ENCODE measurements at places on chromosomes 3 and 15.

- ATAC-seq, result peak; percentile 79
These were observed 162.2 kb upstream of the TLE3 start for GRCh38 chr15:70259640-70260508.

GRCh38 chr3:22371607-22372291, 620.7 kb upstream of the ZNF385D start:
- no peak for ATAC-seq

GRCh38 chr15:31733424-31733823, 296.9 kb upstream of the CHRNA7 start:
- no peak for ATAC-seq

GRCh38 chr3:24135280-24135679, 190.2 kb downstream of the NR1D2 start:
- ATAC-seq, result peak; percentile 57

GRCh38 chr15:86863226-86863915, 783.7 kb downstream of the AGBL1 start:
- peak; percentile 89 for ATAC-seq

GRCh38 chr3:136929977-136930670, 27.7 kb upstream of the IL20RB start:
- ATAC-seq, result no peak

GRCh38 chr3:122782804-122783203, 10.8 kb downstream of the HSPBAP1 start:
- no peak for ATAC-seq

- no peak for ATAC-seq
These were observed 17.5 kb upstream of the SPTSSB start for GRCh38 chr3:161388855-161389254.

DNA sequence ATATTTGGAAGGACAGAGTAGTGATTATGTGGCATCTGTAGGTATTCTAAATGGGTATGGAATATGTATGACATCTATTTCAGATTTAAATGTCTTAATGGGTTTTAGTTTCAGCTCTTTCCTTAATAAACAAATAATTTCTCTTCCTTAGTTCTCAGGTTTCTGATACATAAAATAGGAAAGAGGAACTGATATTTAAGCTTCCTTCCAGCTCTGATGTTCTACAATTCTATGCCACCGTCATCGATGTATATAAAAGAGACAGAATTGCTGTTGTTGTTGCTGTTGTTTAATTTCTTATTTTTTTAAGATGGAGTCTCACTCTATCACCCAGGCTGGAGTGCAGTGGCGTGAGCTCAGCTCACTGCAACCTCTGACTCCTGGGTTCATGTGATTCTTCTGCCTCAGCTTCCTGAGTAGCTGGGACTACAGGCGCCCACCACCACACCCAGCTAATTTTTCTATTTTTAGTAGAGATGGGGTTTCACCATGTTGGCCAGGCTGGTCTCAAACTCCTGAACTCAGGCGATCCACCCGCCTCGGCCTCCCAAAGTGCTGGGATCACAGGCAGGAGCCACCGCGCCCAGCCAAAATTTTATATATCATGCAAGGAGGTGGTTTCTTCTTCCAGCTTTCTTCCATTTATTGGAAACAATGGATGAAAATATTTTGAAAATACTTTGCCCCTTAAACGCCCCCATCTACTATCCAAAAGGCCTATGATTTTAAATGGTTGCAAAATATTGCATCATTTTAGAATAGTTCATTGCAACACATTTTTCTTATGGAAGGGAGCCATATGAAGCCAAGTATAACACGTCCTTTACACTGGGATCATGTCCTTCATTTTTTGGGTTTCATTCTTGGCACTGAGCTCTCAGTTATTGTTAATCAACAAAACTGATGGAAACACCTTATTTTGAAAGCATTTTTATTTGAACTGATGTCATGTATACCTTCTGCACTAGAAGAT, 13.9 kb upstream of the C15orf61 start:
- ATAC-seq, result no peak

GRCh38 chr3:95036526-95037021, 973.7 kb downstream of the NSUN3 start:
- no peak for ATAC-seq

DNA sequence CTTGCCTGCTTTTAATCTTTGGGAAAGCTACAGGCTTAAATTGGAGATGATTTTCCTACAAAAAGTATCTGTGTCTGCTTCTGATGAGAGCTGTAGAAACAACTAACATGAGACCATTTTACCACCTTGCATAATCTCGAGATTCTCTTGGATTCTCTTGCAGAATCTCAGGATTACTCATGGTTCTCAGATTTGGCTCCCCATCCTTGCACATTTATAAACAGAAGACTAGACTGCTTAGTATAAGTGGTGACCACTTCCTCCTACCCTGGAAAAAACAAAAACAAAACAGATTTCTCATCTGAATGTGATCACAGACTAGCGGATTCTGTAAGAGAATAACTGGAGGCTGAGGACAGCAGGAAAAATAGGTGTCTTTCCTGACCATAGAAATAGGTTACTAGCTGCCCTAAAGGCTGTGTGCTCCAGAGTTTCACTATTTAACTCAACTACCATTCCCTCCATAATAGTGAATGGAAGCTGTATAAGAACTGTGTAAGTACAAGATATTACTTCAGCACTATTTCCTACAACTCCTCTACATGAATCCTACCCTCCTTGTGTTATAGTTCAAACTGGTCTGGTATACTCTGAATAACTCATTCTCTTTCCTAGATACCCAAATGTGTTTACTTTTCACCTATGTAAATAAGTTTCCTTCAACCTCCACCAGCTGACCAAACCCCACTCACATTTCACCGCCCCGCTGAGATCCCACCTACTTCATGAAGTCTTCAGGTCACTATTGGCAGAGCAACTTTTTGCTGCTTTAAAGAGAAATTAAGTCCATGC, 122.2 kb upstream of the C2CD4B start:
- no peak for ATAC-seq

DNA sequence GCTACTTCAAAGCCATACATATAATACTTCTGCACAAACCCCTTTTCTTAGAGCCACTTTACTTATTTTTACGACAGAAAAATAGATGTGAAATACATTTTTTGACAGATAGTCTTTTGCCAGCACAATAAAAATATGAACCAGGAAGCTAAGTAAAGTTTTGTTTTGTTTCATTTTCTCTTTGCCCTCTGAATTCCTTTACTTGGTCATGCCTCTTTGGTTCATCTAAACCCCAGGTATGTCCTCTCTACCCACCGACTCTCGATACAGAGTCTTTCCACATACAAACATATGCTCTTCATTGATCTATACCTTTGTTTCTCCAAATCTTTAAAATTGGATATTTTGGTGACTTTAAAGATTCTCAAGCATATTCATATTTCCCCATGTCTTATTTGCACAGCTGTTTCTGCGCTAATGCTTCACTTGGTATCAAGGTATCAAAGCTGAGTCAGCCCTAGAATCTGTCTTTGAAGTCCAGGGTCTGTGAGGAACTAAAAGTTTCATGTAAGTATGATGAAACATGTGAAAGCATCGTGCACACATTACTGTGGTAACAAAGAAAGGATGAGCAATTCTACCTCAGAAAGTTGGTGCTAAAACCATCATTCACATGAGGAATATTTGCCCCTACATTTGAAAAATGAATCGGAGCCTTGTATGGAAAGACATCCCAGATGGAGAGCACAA, 845.4 kb downstream of the NAALADL2 start:
- ATAC-seq, result no peak

GRCh38 chr3:134833453-134834163, 38.5 kb downstream of the EPHB1 start:
- ATAC-seq, result no peak

GRCh38 chr3:182959474-182960350, 20.6 kb downstream of the DCUN1D1 start:
- no peak for ATAC-seq

- no peak for ATAC-seq
These were observed 593.1 kb upstream of the MDFIC2 start for GRCh38 chr3:70905491-70905890.

GRCh38 chr3:67884345-67884744, 229.9 kb upstream of the SUCLG2 start:
- no peak for ATAC-seq

DNA sequence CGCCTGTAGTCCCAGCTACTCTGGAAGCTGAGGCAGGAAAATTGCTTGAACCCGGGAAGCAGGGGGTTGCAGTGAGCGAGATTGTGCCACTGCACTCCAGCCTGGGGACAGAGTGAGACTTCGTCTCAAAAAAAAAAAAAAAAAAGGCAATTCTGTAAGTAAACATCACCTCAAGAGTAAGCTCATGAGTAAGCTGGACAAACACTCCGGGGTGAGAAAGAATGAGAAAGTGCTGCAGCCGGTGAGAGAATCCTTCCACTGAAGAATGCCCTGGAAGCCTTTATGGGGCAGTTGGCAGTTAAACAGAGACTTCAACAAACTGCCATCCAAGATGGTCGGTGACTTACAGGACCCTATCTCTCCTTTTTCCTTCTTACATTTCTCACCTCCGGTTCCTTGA, 47.5 kb downstream of the FEZF2 start:
- no peak for ATAC-seq

DNA sequence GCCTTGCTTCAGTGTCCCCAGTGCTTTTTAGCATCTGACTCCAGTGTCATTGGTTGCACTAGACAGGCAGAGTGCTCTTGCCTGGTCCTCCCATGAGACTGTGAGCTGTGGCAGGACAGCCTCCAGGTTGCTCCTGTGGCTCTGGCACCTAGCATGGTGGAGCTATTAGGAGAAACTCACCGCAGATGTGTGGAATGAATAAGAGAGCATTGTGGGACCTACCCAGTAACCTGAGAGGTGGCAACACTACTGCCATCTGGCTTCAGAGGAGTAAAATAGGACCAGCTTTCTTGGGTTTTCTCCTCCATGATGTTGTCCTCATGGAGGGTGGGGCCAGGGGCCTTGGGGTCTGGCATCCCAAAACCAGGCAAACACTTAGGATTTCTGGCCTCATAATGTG, 183.6 kb downstream of the EPHB1 start:
- no peak for ATAC-seq

- peak; percentile 82 for ATAC-seq
These were observed 164.1 kb upstream of the NSMCE3 start for GRCh38 chr15:29433507-29434248.

GRCh38 chr3:183247011-183247589, 6.0 kb upstream of the B3GNT5 start:
- no peak for ATAC-seq

- peak; percentile 79 for ATAC-seq
These were observed 748.5 kb downstream of the ROBO1 start for GRCh38 chr3:79019137-79019923.

DNA sequence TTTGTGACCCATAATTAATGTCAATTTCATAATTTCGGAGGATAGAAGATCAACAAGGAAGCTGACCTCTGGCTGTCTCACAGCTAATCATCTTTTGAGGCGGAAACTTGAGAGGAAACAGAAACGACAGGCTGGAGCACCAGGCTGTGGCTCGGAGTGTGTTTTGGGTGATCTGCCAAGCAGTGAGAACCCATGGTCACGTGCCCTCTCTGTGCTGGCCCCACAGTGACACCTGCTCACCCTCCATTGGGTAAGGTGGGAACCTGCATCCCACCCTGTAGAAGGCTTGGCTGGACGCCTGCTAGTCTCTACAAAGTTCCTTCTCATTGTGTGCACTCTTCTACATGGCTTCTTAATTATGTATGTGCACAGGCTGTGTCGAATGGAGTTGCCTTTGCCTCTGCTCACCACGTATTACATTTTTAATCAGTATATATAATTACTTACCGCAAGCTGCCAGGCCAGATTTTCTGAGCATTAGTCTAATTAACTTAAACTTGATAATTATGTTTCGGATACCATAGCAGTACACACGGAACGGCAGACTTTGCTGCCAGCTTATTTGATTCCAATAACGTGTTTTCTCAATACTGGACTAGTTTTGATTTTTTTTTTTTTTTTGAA, 719.4 kb upstream of the CFAP20DC start:
- ATAC-seq, result no peak

DNA sequence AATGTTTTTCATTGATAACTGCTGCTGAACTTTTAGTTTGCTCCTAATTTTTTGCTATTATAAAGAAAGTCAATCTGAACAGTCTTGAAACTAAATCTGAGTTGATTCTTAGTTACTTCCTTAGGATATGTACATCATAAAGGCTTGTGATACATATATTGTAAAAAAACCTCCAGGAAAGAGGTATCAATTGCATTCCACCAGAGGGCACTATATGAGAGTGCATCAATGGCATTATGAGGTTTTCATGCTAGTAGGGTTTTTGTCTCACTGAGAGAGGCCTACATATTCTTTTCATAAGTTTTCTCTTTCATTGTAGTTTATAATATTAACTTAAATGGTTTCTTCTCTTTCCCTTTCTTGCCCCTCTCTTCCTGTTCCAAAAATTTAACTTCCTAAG, 46.9 kb downstream of the PIK3R4 start:
- ATAC-seq, result no peak

DNA sequence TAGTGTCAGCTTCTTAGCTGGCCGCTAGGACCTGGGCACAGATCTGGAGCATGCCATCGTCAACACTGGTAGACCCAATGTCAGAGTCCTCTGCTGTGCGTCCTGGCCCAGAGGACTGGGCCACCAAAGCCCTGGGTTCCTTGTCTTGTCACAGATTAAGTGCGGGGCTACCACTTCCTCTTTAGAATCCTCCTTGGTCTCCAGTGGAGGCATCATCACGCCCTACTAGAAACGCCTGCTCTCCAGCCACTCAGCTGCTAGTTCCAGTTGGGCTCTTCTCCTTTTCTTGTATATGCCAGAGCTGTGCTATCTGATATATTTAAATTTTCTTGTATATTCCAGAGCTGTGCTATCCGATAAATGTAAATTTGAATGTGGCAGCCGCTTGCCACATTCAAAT, 11.2 kb downstream of the PPCDC start:
- no peak for ATAC-seq

DNA sequence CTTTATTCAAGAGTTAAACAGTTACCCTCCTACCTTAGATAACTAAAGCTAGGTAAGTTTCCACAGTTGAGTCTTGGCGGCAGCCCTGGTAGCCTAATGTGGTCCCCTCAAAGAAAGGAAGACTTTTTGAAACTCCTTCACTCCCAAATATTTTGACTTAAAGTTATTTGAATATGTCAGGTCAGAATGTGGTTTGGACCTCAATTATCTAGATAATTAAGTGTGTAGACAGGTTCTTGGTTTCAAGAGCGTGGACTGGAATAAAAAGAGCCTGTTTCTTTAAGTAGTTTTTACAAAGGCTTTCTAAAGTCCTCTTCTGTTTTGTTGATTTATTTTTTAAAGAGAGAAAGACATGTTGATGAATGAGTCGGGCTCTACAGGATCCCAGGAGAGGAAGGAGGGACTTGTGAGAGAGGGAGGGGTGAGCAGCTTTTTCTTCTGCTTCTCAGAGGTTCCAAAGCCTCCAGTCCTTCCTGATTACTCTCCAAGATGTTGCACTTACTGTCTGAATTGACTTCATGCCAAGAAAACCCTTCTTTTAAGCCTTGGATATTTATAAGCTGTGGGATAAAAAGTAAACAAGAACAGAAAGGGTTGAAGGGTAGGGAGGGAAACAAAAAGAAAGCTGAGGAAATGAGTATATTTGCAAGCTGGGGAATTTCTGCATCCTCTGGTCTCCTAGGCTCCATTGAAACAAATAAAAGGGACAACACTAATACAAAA, 457.4 kb downstream of the IGSF11 start:
- no peak for ATAC-seq

DNA sequence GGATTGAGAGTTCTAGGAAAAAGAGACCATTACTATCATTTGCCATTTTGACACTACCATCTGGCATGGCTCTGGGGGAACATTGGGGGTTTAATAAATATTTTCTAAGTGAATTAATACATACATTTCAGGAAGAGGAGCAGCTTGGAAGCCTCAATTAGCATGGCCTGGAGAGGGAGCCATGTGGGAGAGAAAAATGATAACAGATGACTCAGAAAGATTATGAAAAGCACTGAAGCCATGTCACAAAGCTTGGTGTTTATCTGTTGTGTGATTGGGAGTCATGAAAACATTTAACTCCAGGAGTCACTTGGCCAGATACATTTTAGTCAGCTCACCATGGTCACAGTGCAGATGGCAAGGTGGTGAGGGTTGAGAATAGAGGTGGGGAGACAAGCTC, 121.0 kb downstream of the SSR3 start:
- no peak for ATAC-seq

Data from motor neuron (in vitro differentiated cells).